ENCODE measurements at places on chromosomes 5 and 9.

GRCh38 chr5:84605241-84605640 is 220.6 kb upstream of the EDIL3 start:
- DNase-seq: no peak

DNA sequence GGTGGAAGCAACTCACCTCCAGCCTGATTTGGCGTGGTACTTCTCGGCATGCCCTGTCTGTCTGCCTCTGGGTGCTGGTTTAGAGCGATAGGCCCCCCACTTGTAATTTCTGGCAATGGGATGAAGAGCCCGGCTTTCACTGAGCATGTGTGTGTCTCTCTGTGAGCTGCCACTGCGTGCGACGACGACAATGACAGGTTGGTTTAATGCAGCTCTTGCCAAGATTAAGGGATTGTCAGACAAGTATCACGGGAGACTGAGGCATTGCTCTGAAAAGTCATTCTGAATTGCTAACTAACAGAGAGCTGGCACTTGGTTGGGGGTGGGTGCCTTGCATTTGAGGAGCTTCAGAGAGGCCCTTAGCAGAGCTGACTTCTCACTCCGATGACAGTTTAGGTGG is 348.8 kb upstream of the CLINT1 start:
- no peak for DNase-seq

- peak; percentile 79 for DNase-seq
Observed at GRCh38 chr9:127224178-127224882, 40.2 kb upstream of the GARNL3 start.

DNA sequence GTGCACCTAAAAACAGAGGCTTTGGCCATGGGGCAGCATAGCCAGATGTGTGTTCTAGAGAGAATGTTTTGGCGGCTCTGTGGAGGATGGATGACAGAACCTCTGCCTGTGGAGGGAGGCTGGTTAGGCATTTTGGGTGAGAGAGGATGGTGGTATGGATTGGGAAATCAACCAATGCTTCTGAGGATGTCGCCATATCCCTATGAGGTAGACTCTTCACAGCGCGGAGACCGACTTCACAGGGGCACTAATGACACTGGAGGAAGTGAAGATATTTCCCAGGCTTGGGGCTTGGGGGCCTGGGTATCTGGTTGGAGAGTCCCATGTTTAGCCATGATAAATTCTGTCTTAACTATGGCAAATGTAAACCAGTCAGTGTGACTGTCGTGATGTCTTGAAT is 140.6 kb upstream of the KLF4 start:
- no peak for DNase-seq

GRCh38 chr9:84140535-84141101 is 160.0 kb downstream of the RMI1 start:
- DNase-seq: peak; percentile 25

DNA sequence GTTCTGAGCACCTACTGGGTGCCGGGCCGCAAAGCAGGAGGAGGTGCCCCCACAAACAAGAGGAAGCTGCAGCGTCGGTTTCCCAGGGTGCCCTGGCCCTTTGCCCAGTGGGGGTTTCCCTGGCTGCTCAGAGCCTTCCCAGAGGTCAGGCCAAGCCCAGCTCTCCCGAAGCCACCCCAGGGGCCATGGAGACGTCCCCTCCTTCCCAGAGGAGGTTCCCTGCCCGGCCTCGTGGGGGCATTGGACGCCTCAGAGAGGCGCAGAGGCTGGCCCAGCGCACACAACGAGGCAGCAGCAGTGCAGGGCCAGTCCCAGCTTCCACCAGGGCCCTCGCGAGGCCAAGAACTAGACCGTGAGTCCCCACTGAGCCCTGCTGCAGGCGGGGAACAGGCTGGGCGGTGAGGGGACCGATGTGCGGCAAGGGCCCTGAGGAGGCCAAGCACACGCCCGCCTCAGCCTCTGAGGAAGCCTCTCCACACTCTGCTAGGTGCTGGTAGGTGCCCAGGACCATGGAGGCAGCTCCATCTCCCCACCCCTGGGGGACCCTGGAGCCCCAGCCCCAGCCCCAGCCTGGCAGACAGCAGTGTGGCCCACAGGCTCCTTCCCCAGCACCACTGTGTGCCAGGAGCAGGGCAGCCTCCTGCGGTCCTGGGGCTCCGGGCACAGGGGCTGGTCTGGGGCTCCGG is 7.0 kb downstream of the DIPK1B start:
- DNase-seq: no peak

DNA sequence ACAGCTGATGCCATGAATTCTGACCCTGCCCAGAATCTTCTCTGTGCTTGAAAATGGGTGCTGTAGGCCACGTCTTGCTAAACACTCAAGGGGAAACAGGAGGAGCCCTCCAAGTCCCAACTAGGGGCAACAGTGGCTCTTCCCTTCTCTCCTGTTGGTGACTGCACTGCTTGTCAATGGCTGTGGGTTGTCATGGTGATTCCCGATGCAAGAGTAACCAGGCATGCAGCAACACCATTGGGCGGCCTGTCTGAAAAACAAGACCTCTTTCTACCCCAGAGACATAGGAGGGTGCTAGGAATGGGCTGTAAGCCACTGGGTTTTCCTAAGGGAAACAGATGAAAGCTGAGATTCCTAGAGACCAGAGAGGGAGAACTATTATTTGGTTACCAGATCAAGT is 201.7 kb upstream of the PANK3 start:
- no peak for DNase-seq

- no peak for DNase-seq
Observed at GRCh38 chr5:181158869-181159268, 11.5 kb downstream of the OR2V2 start.

DNA sequence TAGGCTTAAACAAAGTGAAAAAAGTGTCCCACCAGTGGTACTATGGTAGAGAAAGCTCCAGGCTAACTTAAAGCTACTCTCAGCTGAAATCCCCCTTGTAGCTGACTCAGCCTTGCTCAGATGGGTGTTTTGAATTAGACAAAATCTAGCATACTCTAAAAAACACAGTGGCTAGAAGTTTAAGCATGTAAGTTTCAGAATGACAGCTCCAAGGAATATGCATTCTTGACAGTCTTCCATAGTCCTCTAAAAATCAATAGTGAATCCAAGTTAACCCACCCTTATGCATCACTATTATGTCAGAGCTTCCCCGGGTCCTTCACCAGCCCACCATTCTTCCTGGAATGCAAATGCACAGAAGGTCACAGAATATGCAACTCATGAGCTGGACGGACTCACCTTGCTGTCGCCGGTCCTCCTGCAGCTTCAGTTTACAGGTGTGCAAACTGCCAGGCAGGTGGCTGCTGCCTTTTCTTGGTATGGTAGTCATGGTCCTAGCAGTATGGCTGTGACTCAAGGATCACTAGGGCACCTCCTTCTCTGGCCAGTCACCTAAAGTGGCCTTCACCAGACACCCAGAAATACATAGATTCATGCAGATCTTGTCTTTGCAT is 668 bp downstream of the RANBP3L start:
- DNase-seq: no peak

- DNase-seq: no peak
Observed at GRCh38 chr5:5189051-5189430, 48.9 kb downstream of the ADAMTS16 start.

GRCh38 chr5:68350176-68350575 is 134.6 kb downstream of the PIK3R1 start:
- DNase-seq: no peak

DNA sequence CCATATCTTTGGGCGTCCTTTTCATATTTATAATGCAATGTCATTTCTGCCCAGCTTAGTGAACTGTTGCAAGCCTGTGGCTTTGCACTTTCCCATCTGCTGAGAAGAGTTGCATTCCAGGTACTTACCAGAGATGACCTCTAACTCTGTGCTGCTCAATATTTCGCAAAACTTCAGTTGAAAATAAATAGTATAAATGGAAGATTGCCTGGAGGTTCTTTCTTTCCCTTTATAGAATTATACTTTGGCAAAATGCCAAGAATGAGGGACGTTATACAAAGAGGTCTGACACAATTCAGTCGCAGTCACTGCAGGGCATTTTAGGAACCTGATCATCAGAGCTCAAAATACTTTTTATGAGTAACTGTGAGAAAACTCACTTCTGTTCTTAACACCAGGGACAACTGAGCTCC is 18.9 kb upstream of the VLDLR start:
- DNase-seq: no peak

DNA sequence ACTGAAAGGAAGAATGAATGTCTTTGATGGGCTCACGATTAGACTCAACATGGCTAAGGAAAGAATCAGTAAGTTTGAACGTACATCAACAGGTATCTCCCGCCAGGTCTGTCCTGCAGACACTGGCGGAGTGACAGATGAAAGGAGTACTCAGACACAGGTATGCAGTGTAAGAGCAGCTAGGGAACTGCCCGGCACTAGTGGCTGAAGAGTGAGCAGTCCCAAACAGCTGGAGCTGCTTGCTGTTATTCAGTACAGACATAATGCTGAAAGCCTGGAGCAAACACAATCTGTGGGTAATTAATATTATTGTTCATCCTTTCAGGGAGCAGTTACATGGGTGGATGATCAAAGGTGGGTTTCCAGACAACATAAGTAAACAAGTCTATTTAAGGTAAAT is 835.5 kb downstream of the TLE4 start:
- no peak for DNase-seq

DNA sequence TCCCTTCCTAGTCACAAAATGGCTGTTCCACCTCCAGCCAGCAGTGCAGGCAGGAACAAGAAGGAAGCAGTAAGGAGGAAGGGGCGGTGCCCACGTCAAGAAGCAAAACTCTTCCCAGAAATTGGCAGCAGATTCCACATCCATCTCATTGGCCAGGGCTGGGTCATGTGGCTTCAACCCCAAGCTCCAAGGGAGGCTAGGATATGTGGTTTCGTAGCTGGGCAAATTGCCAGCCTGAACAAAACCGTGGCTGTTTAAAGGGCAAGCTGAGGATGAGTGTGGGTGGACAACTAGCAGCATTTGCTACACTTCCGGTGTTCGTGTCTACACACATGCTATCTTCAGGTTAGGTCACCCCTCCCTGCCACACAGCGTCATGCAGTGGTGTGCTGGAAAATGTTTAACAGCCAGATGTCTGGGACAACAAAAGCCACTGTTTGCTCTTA is 92.1 kb upstream of the MAP1B start:
- peak; percentile 58 for DNase-seq

- no peak for DNase-seq
Observed at GRCh38 chr5:32777222-32777621, 66.1 kb downstream of the NPR3 start.

DNA sequence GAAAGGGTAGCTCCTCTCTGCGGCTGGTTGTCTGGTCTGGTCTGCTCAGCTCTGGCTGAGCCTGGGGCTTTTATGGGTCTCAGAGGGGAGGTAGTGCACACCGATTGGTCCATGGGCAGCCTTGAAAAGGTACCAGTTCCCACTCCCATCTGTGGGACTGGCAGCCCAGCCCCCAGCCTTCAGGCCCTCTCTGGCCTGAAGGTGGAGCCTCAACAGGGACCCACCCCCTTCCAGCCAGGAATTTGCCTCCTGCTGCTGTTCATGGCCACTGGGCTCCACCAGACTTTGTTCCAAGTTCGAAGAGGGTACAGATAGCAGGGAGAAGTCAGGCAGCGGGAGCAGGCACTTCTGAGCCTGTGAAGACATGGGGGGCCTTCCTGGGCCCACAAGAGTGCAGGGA is 165.3 kb upstream of the SLC27A6 start:
- DNase-seq: no peak

DNA sequence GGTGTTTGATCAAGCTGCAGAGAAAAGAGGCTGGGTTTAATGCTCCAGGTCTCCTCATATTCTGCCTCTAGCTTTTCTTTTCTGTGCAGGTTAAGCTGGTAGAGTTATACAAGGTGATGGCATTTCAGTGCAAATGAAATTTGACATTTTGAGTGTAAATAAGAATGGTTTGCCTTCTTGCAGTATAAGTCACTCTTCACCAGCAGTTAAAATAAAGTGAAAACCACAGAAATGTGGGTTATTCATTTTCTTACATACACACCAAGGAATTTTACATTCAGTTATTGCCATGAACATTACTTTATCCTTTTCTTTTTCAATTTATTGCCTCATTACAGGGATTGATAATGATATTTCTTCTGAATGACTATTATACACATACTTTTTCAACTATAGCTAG is 337.5 kb upstream of the PCSK5 start:
- DNase-seq: no peak

- DNase-seq: no peak
Observed at GRCh38 chr5:160923936-160924710, 72.1 kb upstream of the ATP10B start.

- no peak for DNase-seq
Observed at GRCh38 chr5:135511761-135512575, 23.8 kb downstream of the NEUROG1 start.

DNA sequence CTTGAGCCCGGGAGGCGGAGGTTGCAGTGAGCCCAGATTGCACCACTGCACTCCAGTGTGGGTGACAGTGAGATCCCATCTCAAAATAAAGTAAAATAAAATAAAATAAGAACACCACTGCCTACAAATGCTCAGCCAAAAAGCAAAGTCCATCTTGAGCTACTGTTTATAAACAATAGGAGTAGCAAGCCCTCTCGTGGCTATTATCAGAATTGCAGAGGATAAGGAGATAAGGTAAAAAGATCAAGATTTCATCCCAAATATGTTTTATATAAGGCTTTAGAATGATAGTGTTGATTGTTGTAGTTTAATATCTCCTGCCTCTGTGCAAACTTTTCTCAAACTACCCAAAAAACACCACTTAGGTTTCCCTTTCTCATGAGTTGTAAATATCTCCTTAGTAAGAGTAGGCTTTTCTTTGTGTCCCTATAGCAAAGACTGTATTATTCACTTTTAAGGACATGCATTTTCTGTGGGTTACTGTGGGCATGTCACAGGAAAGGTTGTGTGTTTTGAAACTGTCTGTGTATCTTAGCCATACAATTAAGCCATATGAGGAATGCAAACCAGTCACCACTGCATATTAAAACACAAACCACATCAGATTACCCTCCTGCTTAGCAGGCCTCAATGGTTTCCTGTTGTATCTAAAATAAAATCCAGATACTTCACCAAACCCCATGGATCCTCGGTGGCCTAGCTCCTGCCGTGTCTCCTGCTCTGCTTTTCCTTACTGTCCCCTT is 31.8 kb upstream of the CKS2 start:
- no peak for DNase-seq

- DNase-seq: no peak
Observed at GRCh38 chr9:1129382-1129781, 79.2 kb downstream of the DMRT2 start.

GRCh38 chr9:35905912-35906679 is at the start of gene HRCT1:
HRCT1 (plus strand) TSS chr9:35906202; CDS start chr9:35906288, 86 bp downstream.
- DNase-seq: no peak

DNA sequence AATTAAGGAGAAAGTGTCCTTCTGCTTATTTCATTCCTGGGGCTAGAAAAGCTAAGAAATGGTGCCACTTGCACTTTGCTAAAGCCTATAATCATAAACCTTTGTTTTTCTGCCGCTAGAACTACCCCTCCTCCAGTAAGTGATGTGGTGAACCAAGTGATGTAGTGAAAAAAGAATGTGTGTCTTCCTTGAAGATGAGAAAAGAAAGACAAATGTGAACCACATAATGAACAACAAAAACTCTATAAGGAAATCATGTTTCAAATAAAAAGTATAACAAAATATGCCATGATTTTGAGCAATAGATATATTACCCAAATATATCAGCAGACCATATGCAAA is 179.0 kb upstream of the SGCD start:
- DNase-seq: no peak

Data from NCI-H1930 (cell line).